Lower lobe of right lung (tissue), 2 donors: ENCODE measurements at places on chromosomes 6 and 20. TPM values are rescaled to one million over a fixed set of nuclear protein-coding genes. Genes with fewer than 3 reads are reported as not detected.
A peak's percentile ranks its signal among the peaks of the same experiment; 100 is the strongest.

DNA sequence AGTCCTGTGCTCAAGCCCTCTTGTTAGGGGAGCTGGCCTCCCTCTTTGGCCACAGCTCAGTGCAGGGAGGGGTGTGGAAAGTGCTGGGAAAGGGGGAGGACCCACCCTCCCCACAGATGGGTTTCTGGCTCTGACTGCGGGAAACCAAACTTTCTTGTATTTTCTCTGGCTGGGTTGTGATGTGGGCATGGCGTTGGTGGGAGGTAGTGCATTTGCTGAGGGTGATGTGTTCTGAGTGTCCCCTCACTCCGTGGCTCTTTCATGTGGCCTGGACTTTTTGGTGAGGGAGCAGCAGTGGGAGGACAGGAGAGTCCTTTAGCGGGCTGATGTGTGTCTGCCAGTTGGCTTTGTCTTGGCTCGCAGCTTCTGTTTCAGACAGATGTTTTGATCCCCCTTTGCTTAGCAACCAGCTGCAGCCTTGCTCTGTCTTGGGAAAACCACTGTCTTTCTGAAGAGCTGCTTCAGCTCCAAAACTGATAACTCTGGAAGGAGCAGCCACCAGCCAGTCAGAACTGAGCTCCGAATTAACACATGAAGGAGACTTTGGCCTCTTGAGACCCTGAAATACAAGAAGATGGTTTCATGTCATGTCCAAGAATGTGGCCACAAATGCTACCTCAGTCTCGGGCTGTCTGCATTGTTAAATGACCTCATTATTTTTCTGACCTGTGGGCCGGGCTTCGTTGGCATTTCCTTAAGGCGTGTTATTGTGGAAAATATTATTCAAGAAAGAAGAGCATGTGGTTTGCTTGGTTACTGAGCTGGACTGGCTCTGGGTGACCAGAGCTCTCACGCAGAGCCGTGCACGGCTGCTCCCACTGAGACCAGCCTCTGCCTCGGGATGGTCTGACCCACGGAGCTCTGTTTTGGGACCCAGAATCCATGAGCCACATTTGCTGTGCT is 21.5 kb downstream of the SYNJ2 start:
- no peaks in the 10 kb centered on the region for H3K27me3 ChIP-seq
- no peak overlapping the region for H3K4me3 ChIP-seq
- peak; percentile 30 for DNase-seq
- peak overlapping the region; percentile 74 for H3K27ac ChIP-seq
- peaks cover 30% of the 10 kb centered on the region for H3K4me1 ChIP-seq

DNA sequence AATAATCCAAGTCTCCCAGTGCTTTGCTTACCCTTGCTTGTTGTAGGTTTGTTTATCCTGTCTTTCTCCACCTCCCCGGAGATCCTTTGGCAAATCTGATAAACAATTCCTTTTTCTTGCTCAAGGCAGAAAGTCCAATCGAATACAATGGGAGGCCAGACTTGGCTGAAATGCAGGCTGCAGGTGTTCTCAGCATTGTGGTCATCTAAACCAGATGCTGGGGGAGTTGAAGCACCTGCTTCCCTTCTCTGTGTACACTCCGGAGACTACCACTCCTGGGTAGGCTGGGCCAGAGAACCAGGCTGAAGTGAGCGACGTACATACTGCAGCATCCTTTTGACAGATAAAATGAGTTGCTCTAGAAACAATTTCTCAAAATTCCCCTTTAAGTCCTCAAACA is 82.6 kb upstream of the PREP start:
- H3K27ac ChIP-seq, result no peak overlapping the region
- no peaks in the 10 kb centered on the region for H3K27me3 ChIP-seq

The GLP1R gene
- total RNA-seq, result 0.35 TPM

DNA sequence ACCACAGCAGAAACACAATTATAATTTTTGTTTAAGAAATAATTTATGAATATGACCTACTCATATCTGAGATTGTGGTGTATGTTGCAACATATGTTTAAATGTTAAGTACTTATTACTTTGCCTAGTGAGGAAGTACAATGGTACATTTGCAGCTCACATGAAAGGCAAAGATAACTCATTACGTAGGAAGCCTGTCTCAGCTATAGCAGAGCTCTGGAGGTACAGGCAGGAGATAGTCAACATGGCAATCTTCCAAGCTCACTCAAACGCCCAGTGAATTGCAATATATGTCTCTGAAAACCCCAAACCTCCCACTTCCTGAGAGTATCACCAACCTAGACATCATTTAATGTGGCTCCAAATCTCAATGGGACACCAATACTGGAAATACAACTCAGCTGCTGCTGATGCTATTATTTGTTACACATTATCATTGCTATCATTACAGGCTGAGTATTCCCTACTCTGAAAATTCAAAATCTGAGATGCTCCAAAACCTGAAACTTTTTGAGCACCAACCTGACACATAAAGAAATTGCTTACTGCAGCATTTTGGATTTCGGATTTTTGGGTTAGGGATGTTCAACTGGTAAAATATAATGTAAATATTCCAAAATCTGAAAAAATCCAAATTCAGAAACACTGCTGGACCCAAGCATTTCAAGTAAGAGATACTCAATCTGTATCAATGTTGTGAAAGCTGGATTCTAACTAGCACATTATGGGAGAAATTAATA is 25.1 kb upstream of the GSTA4 start:
- DNase-seq, result no peak
- H3K27me3 ChIP-seq, result no peaks in the 10 kb centered on the region
- H3K4me1 ChIP-seq, result no peaks in the 10 kb centered on the region
- peaks cover 52% of the 10 kb centered on the region for H3K36me3 ChIP-seq
- no peak overlapping the region for H3K27ac ChIP-seq

GRCh38 chr20:44291754-44292153 is 19.2 kb downstream of the FITM2 start:
- H3K4me3 ChIP-seq, result no peak overlapping the region
- no peak for DNase-seq
- H3K27ac ChIP-seq, result no peak overlapping the region
- H3K4me1 ChIP-seq, result peaks cover 6% of the 10 kb centered on the region
- H3K36me3 ChIP-seq, result peaks cover 3% of the 10 kb centered on the region

DNA sequence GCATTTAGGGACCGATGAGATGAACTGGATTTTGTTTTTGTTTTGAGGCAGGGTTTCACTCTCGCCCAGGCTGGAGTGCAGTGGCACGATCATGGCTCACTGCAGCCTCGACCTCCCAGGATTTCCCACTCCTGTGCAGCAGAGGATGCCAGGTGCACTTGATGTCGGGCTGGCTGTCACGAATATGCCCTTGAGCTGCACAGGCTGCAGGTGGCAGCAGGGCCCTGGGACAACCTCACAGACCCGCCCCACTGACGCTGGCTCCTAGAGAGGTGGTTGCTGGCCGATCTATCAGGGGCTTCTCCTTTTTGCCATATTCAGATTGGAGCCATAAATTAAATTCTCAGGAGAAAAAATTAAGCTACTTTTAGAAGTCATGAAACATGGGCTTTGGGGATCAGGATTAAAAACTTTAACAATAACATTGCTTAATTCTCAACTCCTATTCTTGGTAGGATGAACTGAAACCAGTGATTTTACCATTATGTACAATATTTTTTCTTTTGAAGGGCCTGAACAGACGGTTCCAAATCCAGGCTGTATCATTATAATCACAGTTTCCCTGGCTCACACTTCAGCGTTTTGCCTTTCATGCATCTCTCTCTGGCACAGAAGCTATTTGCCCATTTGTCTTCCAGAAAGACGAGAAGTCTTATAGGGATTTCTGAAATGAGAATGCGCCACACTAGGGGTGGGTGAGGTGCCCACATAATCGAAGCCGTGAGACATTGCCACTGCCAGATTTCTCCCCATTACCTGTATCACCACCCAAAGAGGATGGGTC is 32.4 kb downstream of the NQO2 start:
- no peaks in the 10 kb centered on the region for H3K27me3 ChIP-seq
- H3K27ac ChIP-seq, result no peak overlapping the region
- DNase-seq, result no peak

GRCh38 chr20:3046677-3047462 is 1.0 kb downstream of the MRPS26 start:
- H3K36me3 ChIP-seq, result peaks cover 27% of the 10 kb centered on the region
- peak; percentile 59 for DNase-seq
- H3K4me1 ChIP-seq, result peaks cover 17% of the 10 kb centered on the region
- peak overlapping the region; percentile 87 for H3K27ac ChIP-seq
- no peaks in the 10 kb centered on the region for H3K27me3 ChIP-seq

The ADGRG6 gene
- total RNA-seq, result 35.7 TPM

GRCh38 chr6:30942338-30943060 is 1.7 kb downstream of the MUCL3 start:
- no peaks in the 10 kb centered on the region for H3K36me3 ChIP-seq
- DNase-seq, result peak; percentile 89
- no peak overlapping the region for H3K4me3 ChIP-seq
- H3K4me1 ChIP-seq, result peaks cover 22% of the 10 kb centered on the region
- no peak overlapping the region for H3K27ac ChIP-seq
- H3K27me3 ChIP-seq, result no peaks in the 10 kb centered on the region

GRCh38 chr20:8756410-8756809 is 312.5 kb upstream of the PLCB4 start:
- H3K4me3 ChIP-seq, result no peak overlapping the region
- H3K4me1 ChIP-seq, result no peaks in the 10 kb centered on the region
- H3K27me3 ChIP-seq, result no peaks in the 10 kb centered on the region

- no peaks in the 10 kb centered on the region for H3K36me3 ChIP-seq
- no peak overlapping the region for H3K27ac ChIP-seq
- no peaks in the 10 kb centered on the region for H3K4me1 ChIP-seq
- no peaks in the 10 kb centered on the region for H3K27me3 ChIP-seq
- no peak for DNase-seq
Observed at GRCh38 chr6:147156218-147156617, 48.0 kb upstream of the STXBP5 start.

GRCh38 chr6:55474382-55474781 is 104.6 kb downstream of the HMGCLL1 start:
- H3K4me1 ChIP-seq, result no peaks in the 10 kb centered on the region
- no peaks in the 10 kb centered on the region for H3K27me3 ChIP-seq
- DNase-seq, result no peak
- H3K36me3 ChIP-seq, result no peaks in the 10 kb centered on the region
- H3K27ac ChIP-seq, result no peak overlapping the region

- H3K27ac ChIP-seq, result no peak overlapping the region
- H3K36me3 ChIP-seq, result no peaks in the 10 kb centered on the region
- no peak overlapping the region for H3K4me3 ChIP-seq
- no peaks in the 10 kb centered on the region for H3K27me3 ChIP-seq
- DNase-seq, result no peak
Observed at GRCh38 chr6:137146206-137146605, 27.2 kb downstream of the IL22RA2 start.

DNA sequence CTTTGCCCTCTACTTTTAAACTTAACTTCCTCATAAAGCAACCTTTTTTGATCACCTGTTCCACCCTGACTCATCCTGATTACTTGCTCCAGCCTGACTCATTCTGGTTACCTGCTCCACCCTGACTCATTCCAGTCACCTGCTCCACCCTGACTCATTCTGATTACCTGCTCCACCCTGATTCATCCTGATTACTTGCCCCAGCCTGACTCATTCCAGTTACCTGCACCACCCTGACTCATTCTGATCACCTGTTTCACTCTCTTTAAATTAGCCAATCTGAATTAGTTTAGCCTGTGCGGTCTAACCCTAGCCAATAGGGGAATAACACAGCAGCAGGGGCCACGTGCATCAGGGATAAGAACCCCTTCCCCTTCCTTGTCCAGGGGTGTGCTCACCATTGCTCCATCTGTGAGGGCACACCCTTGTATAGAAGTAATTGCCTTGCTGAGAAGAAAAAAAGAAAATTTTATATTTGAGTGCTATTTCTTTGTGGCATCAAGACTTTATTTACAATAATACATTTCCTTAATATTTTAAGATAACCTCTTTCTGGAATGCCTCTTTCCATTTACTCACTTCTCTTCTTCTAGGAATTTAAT is 17.9 kb downstream of the HLA-G start:
- DNase-seq, result no peak
- peaks cover 7% of the 10 kb centered on the region for H3K4me1 ChIP-seq
- H3K27ac ChIP-seq, result no peak overlapping the region
- no peak overlapping the region for H3K4me3 ChIP-seq

The RAD21L1 gene
- not detected for total RNA-seq

GRCh38 chr20:1934156-1934555 is 38.9 kb downstream of the SIRPA start:
- peaks cover 19% of the 10 kb centered on the region for H3K27me3 ChIP-seq
- H3K36me3 ChIP-seq, result peaks cover 28% of the 10 kb centered on the region
- H3K4me1 ChIP-seq, result peaks cover 17% of the 10 kb centered on the region
- H3K27ac ChIP-seq, result no peak overlapping the region
- DNase-seq, result no peak
- no peak overlapping the region for H3K4me3 ChIP-seq

DNA sequence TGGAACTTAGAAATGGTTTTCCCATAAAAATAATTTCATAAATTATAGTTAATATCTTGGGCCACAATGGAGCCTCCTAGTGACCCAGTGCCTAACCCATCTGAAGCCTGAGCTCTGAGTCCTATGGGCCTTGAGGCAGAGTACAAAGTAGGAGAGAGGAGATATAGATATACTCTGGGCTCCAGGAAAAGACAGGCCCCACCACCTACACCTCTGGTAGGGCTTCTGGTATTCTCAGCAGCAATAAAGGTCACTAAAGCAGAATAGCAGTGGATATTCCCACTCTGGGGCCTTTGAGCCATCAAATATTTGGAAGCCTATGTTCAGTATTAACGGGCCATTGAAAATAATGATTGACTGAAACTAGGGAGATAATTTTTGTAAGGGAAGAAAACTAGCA is 24.1 kb downstream of the CYP39A1 start:
- DNase-seq, result no peak
- no peak overlapping the region for H3K27ac ChIP-seq
- no peaks in the 10 kb centered on the region for H3K27me3 ChIP-seq
- H3K4me1 ChIP-seq, result peaks cover 7% of the 10 kb centered on the region

DNA sequence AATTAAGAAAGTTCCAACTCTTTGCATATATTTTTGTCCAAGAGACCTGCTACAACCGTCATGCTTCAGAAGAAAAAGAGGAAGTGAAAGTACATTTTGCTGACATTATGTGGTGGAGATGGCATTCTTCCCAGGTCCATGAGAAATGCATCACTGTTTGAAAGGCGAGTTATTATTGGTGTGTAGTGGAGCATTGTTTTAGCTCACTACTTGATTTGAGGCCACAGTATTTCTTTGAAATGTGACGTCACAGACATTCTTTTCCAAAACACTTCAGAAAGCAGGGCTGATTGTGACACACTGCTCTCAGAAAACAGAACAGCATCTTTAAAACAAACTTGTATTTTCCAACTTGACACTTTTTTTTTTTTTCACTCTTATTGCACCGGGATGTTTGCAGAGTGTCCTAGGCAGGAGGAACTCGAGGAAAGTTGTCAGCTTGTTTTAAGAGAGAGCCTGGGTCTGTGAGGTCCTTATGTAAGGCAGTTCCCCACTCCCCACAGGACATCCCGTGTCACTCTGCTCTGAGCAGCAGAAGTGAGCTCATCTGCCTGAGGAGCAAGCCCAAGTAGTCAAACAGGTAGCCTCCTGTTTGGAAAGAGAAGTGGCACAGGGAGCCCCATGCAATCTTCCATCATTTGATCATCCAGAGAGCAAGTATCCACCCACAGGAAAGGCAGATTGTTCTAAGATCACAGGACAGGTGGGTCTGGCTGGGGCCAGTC is 1.1 kb downstream of the SPTLC3 start:
- H3K27ac ChIP-seq, result peak overlapping the region; percentile 70
- H3K4me1 ChIP-seq, result peaks cover 20% of the 10 kb centered on the region
- H3K36me3 ChIP-seq, result no peaks in the 10 kb centered on the region
- DNase-seq, result no peak
- H3K27me3 ChIP-seq, result no peaks in the 10 kb centered on the region

The BTN2A1 gene
- total RNA-seq, result 27.0 TPM

- no peak overlapping the region for H3K27ac ChIP-seq
- DNase-seq, result no peak
- no peak overlapping the region for H3K4me3 ChIP-seq
Observed at GRCh38 chr20:1669304-1669703, 11.7 kb upstream of the SIRPG start.
